Type B pancreatic cell (in vitro differentiated cells): ENCODE measurements at places on chromosomes 7 and 10. TPM values are rescaled to one million over a fixed set of nuclear protein-coding genes. Genes with fewer than 3 reads are reported as not detected.

The JAKMIP3 gene
- 0.10 and 0.19 TPM in 2 replicates for total RNA-seq

DNA sequence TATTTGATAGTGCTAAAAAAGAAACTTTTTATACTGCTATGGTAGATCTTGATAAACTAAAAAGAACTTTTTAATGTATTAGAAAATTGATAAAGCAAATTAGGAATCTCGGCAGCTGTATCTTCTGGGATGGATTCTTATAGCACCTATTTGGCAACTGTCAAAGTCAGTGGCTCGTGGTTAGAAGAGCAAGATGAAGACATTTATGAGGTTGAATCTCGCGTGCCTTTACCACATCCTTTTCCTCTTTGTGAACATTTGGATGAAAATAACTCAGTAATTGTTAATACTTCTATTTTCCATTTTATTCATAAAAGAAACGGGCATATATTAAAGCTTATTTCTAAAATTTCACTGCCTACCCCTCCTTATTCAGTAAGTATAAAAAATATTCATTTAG is 76.2 kb downstream of the CYP51A1 start:
- DNase-seq = no peak

The COL1A2 gene
- 23.0 and 692 TPM in 2 replicates for total RNA-seq

The AOAH gene
- total RNA-seq = 0.21 and 0.92 TPM in 2 replicates

- DNase-seq = no peak
These were observed 255.1 kb downstream of the DOCK4 start for GRCh38 chr7:111951052-111951451.

- DNase-seq = no peak
These were observed 220.8 kb upstream of the PRSS58 start for GRCh38 chr7:142478479-142479220.

DNA sequence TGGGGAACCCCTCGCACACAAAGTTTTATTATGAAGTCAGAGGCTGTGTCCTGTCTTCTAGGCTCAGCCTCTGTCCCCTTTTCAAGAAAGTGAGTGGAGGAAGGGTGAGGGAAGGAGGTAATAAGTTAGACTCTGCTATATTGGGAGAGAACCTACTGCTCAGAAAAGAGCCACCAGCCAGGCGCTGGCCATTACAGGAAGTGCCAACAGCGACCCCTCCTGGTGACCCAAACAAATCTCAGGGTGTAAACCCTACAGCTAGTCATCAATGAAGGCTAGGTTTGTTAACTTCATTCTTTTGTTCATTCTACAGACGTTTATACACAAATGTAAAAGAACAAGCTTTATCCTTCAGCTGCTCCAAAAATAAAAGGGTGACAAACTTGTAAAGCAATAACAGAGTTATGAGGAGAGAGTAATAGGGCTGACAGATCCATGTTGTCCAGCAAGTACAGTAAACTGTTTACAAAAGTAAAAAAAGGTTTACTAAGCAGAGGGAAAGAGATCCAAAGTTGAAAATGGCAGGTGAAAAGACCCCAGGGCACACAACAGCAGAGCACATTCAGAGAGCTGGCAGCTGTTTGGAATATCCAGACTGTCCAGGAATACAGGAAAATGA is 82.7 kb downstream of the FAM204A start:
- DNase-seq = no peak

The CHCHD1 gene
- total RNA-seq = 32.6 and 37.1 TPM in 2 replicates

The TMEM176B gene
- 72.9 and 98.5 TPM in 2 replicates for total RNA-seq

- DNase-seq = peak; percentile 64
These were observed 227.7 kb downstream of the MAD1L1 start for GRCh38 chr7:2004841-2005725.

The MRLN gene
- total RNA-seq = 0.75 and 1.3 TPM in 2 replicates

DNA sequence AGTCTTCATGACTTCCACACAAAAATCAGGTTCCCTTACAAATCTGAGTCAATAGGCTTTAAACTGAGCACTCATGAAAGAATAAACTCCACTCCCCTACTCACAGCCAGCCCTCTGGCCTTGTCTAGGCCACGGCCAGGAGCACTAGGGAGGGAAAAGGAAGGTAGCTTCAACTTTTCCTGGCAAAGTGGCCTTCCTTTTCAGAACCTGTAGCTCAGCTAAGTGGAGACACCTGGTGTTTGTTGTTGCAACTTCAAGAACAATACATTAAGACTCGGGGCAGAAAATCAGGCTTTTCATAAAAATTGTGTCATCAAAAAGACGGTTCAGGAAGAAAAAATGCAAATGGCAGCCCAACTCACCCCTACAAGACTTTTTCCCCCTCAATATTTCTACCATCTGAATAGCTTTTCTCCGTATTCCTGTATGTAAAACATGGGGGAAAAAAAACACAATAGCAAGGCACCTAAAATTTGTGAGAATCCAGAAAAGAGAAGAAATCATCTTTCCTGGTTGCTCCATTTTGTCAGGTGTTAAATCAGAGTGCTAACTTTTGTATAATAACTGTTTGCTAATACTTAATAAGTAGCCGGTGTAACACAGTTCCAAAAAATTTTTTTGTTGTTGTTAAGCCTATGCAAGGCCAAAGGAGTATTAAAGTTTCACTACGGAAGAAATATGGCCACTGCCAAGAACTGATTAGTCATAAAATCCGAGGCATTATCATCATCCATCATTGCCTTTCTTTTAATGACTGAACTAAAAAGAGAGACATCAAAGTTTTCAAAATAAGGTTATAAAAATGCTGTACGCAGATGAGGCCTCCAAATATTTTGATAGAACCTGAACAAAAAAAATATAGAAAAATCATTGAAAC is 66.2 kb upstream of the ARID5B start:
- no peak for DNase-seq

The SERPINE1 gene
- total RNA-seq = 0.14 and 1.5 TPM in 2 replicates

DNA sequence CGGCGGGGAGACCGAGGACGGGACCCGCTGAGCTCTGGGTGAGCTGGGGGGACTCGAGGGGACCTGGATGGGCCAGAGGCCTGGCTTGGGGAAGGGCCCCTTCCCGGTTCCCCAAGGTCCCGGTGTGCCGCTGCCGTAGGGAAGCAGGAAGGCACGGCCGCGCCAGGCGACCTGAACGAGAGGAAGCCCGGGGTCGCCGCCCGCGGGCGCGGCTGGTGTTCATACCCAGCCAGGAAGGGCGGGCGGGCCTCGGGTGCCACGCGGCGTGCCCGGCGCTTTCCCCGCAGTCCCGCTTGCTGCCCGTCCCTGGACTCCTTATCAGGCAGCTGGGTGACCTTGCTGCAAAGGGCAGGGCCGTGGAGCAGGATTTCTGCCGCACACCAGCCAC is 38.0 kb downstream of the ZNF777 start:
- no peak for DNase-seq

DNA sequence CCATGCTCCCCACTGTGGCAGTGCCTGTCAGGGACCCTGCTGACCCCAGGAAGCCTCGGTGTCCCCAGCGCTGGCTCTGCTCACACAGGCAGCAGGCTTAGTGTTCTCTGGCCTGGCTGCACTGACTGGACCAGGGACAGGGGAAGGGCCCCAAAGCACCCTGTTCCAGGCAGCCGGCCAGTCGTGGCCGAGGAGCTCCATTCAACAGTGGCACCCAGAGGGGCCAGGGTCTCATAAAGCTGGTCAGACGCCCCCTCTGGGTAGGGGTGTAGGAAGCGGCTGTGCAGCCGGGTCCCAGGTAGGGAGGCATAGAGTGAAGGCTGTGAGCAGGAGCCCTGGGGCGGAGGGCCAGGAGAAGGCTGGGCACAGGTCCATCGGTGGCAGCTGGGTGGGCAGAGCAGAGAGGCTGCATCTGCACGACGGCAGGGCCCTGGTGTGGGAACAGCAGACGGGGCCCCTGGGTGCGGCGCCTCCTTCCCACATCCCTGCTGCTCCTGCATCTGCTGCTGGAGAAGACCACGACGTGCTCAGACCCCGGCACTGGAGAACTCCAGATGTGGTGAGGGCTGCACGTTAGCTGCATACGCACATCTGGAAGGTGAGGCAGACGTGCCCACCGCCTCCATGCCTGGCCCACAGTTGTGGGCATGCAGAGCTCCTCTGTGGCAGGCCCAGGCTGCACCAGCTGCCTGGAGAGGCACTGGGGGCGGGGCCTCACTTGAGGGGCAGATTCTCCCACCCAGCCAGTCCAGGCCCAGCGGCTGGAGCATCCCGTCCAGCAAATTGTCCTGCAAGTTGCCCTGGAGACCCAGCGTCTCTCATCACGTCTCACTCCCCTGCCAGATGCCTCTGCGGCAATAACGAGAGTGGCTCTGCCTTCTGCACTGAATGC is 25.1 kb downstream of the MNX1 start:
- no peak for DNase-seq

The CPN1 gene
- 0.52 TPM in 1 of 2 replicates, not detected in the other for total RNA-seq

- DNase-seq = peak; percentile 68
These were observed 805 bp downstream of the RASGEF1A start for GRCh38 chr10:43265799-43266721.

GRCh38 chr10:49550563-49550962 is 11.6 kb upstream of the ERCC6 start:
- DNase-seq = no peak

GRCh38 chr10:118403967-118404366 is 61.8 kb upstream of the FAM204A start:
- no peak for DNase-seq

The SPDYE11 gene
- not detected in 2 replicates for total RNA-seq

GRCh38 chr7:130697820-130698219 is 11.5 kb upstream of the TSGA13 start:
- DNase-seq = no peak

DNA sequence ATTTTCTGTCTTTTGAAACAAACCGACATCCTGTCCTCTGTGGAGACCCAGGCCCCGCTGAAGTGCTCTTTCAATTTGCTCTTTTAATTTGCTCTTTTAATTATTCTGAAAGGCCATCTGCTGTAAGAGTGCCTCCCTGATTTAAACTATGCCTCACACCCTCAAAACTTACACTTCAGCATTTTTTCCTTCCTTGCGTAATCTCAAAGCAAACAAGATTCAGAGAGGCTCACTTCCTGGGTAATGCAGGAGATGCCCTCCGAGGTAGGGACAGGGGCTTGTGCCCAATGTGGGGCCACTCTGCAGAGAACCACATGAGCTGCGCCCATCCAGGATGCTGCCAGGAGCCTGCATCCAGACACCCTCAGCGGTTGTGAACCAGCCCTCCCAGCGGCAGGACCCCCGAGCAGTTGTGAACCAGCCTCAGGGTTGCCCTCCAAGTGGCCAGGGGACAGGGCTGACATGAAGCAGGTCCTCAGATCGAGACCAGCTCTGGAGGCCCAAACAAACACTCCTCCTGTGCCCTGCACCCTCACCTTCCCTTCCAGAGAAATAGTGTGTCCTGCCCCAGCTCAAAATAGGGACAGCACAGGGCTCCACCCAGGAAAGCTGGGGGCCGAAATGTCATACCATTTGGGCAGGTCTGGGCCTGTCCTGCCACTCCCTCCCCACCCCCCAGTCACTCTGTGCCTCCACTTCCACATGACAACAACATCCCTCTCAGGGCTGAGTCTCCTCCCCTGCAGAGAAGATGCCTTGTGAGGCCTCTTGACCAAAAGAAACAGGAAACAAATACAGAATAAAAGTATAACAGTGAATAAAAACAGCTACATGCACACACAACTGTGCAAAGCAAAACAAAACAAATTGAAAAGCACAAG is 190.4 kb downstream of the PTPRN2 start:
- DNase-seq = no peak

DNA sequence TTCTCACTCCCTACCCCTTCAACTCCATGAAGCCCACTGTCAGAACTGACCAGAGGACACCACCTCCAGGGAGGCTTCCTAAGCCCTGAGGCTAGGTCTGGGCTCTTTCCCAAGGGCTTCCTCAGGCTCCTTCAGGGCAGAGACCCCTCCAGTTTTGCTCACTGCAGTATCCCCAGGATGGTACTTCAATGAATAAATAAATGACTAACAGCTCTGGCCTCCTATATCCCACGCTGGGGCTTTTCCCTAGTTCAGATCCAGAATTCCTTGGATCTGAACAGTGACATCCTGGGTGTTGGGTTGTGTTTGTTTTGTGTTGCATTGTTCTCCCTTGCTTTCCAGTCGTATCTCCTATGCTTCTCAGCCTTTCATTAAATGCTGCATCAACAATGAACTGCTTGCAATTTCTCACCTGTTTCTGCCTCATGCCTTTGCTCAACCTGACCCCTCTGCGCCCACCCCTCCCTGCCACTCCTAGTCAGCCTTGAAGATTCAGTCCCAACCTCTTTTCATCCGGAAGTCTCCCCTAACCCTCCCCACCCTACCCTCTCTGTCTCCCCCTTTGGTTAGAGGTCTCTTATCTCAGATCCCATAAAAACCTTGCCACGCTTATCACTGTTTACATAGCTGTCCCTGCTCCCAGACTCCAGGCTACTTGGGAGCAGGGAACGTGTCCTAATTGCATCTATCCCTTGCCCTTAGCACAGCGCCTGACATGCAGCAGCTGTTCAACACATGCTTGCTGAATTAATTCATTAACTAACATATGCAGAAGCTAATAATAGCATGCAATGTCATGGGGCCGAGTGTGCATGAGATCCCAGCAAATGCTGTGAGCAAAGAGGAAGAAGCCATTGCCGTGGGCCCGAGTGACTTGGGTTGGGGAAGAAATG is 41.7 kb downstream of the PPP1R3C start:
- DNase-seq = no peak

DNA sequence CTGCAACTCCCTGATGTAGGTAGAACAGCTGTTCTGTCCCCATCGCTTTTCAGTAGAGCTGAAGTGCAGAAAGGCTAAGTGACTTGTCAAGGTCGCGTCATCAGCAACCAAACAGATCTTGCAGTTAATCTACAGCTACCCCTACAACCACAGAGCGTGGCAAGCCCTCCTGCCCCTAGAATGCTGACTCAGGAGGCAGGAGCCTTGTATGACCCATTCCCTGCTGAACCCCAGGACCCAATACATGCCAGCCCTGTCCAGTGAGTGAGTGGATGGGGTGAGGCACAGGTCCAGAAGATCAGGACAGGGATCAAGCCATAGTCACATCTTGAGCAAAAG is 26.6 kb upstream of the GJD4 start:
- no peak for DNase-seq

DNA sequence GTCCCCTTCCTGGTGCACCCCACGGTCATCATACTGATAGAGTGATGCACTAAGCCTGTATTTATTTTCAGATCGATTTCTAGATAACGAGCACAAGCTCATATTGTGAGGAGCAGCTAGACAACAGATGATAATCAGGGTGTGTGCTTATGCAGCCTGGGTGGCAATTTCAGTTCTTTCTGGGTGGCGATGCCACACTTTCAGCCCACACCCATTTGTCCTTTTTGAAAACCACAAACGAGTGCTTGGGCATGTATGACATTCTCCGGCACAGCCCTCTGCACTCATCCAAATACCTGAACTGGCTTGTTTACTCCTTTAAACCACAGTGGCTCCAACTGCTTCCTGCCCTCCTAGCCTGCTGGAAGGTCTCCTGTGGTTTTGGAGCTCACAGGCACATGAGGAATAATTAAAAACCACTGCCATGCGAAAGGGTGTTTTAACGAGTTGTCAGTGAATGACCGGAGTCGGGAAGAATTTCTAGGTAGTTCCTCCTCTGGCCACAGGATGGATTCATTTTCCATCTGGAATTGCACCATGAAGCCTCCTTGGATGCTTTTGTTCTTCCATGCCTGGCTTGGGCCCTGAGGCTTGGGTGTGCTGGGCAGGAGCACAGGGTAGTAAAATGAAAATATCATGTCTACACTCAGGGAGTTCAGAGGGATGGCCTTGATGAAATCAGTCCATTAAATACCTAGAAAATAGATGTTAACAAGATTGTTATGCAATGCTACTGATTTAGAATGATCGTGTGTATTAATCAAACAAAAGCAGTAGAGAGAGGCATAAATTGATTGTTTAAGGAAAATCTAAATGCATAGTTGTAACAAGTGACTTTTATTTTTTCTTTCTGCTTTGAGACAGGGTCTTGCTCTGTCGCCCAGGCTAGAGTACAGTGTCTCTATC is 52.4 kb upstream of the ITGB1 start:
- DNase-seq = no peak
